Activated T-helper 1 cell treated with anti-CD3 and anti-CD28 coated beads, Interleukin-2, amount 50 U/mL, for 16 hours (primary cell): ENCODE measurements at places on chromosomes 6 and 20.

- DNase-seq, result no peak
Observed at GRCh38 chr20:42254673-42255072, 636.5 kb upstream of the CHD6 start.

GRCh38 chr6:168834801-168835200, 393.8 kb downstream of the SMOC2 start:
- no peak for DNase-seq

DNA sequence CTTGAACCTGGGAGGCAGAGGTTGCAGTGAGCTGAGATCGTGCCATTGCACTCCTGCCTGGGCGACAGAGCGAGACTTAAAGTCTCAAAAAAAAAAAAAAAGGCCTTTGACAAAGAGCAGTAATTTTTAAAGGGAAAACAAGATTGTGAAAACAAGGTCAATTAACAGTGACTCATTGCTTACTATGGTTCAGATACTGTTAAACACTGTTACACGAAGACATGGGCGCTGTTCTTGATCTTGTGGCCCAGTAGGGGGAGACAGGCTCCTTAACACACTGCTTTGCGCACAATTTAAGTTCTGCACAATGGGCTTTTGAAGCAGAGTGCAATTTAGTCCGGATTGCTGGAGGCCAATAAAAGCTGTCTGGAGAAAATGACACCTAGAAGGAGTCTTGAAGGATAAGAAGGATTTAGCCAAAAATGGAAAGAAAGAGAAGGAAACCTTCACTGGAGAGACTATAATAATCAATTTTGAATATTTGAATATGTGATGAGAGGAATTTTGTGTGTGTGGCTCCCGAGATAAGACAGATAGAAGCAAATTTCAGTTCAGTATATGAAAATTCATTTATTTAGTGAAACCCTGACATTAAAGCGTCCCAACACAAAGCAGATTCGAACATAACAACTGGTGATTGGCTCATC, 6.0 kb upstream of the LATS1 start:
- DNase-seq, result no peak

DNA sequence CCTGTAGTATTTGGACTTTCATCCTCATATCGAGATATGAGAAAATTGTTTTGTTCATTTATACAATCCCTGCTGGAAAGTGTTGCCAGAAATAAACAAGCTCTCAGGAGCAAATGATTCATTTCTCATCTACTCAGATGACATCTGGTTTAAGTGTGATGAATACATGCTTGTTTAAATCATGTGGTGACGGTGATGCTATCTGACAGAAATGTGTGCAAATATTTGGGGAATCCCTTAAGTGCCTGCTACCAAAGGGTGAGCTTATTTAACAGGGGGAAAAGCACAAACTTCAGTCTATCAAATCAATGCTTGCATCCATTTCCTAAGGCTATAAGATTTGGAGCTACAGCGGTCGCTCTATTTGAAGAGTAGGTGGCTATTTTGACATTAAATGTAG, 368.3 kb upstream of the SASH1 start:
- no peak for DNase-seq

- no peak for DNase-seq
Observed at GRCh38 chr6:137919837-137920730, 53.0 kb downstream of the TNFAIP3 start.

- DNase-seq, result no peak
Observed at GRCh38 chr6:77231438-77232305, 231.6 kb downstream of the HTR1B start.

GRCh38 chr6:166565084-166565967, 21.2 kb downstream of the RAMACL start:
- DNase-seq, result no peak

DNA sequence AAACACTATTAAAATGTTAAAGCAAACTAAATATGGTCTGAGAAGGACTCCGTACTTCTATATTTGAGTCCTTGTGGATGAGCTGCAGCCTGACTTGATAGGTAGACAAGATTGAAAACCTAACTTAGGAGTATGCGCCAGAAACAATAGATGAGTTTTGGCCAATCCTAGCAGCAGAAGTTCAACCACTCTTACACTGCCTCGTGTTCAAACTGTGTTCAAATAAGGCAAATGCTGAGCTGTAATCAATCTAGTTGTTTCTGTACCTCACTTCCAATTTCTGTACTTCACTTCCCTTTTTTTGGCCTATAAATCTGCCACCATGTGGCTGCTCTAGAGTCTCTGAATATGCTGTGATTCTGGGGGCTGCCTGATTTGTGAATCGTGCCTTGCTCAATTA, 13.2 kb upstream of the SERINC1 start:
- DNase-seq, result no peak

GRCh38 chr20:61856626-61857413, 208.9 kb downstream of the TAF4 start:
- no peak for DNase-seq

GRCh38 chr20:7505152-7505834, 435.0 kb downstream of the HAO1 start:
- no peak for DNase-seq

DNA sequence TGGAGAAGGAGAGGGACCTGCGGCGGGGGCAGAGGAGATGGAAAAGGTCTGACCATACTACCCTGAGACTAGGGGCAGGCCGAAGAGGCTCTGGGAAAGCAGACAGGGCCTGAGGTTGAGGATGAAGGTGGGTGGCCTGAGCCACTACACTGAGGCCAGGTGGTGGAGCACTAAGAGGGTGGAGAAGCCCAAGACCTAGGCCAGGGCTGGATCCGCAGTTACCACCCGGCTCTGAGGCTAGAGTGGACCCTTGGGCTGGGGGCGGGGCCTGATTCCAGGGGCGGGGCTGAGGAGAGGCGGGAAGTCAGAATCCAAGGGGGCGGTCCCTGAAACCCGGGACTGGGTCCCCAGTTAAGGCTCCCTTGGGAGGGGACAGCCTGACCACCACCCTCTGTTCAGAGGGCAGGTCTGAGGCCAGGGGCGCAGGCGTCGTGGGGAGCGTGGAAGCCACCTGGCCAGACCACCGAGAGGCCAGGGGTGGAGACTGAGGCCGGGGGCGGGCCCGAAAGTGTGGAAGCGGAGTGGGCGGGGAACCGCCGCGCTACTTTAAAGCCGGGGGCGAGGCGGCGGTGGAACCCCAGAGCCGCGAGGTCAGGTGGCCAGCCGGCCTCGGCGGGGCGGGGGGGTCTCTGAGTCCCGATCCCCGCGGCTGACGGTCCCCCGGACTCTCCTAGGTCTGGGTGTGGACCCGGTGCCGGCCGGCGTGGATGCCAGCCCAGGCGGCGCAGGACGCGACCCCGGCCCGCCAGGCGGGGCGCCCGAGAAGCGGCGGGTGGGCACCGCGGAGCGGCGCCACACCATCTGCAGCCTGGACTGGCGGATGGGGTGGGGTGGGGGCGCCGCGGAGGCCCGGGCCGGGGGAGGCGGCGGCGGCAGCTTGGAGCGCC, 8.3 kb downstream of the CCM2L start:
- DNase-seq, result peak; percentile 21

DNA sequence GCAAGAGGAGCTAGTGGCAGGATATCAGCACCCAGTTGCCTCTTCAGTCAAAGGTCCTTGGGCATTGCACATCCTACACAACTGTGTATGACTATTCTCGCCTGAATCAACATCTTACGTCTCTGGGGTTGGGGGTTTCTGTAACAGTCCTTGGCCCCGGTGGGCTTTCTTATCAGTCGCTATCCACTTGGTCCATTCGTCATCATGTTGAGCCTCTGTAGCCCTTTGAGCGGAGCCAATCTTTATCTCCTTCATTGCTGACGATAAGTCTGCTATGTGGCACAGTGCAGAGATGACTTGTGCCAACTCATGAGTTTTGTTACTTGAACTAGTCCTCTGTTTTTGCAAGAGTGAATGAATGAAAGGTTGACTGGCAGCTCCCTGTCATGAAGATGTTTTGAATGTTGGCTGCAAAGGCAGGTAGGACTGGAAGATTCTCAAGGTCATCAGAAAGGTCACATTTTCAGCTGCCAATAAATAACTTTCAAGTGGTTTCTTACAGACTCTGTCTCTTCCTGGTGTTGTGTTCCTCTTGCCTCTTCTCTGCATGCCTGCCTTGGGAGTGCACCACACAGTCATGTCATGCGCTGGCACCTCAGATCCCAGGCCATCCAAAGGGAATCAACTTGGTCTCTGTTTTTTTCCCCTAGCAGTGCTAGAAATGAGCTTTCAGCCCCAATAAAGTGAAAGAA, 238.9 kb downstream of the SLC24A3 start:
- no peak for DNase-seq

GRCh38 chr6:120935016-120935415, 399.3 kb downstream of the TBC1D32 start:
- DNase-seq, result no peak

DNA sequence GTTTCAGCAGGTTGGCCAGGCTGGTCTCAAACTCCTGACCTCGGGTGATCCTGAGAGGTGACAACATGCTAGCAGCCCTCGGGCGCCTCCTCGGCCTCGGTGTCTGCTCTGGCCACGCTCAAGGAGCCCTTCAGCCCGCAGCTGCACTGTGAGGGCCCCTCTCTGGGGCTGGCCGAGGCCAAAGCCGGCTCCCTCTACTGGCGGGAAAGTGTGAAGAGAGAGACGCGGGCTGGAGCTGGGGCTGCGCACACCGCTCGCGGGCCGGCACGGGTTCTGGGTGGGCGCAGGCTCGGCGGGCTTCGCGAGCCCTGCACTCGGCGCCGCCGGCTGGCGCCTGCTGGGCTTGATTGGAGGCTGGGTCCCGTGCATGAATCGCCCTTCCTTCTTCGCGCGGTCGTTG, 80.8 kb upstream of the RBM24 start:
- no peak for DNase-seq

GRCh38 chr6:54624779-54625178, 221.8 kb upstream of the FAM83B start:
- DNase-seq, result no peak

- DNase-seq, result no peak
Observed at GRCh38 chr6:105211831-105212230, 32.0 kb upstream of the POPDC3 start.

DNA sequence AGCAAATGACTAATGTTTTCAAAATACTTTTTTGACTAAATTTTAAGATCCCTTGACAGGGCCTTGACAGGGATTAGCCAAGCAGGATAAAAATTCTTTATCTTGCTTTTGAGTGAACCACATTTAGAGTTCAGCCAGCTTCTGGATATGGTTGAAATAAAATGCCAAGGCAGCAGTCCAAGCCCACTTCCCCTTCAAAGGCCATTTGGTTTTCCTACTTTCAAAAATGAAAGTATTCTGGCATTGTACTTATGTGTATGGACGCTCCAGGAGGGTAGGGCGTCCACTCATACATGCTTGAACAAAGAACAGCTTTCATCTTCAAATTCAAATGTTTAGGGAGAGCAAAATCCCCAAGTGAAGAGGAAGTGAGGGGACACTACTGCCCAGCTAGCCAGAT, 82.3 kb upstream of the BCLAF1 start:
- no peak for DNase-seq

DNA sequence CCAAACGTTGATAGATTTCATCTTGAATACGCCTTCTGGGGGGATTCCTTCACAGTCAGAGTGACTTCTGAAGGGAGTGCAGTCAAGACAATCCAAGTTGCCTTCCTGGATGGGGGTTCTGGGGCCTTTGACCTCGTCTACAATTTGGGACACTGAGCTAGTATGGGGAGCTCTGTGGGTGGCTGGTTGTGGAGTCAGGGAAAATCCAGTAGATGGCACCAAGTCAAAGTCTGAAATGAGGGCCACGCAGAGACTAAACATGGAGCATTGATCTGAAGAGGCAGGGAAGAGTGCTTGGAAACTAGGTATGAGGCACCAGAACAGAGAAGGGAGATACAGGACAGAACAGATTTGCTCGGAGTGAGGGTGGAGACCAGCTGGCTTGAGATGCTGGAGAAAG, 43.6 kb upstream of the CCN6 start:
- DNase-seq, result no peak

GRCh38 chr6:112683106-112683505, 336.0 kb downstream of the RFPL4B start:
- DNase-seq, result no peak

- no peak for DNase-seq
Observed at GRCh38 chr6:32922083-32922482, 18.7 kb downstream of the HLA-DMB start.

GRCh38 chr20:22802296-22802695, 217.9 kb upstream of the FOXA2 start:
- no peak for DNase-seq

- DNase-seq, result no peak
Observed at GRCh38 chr6:109799129-109799528, 108.0 kb downstream of the FIG4 start.

DNA sequence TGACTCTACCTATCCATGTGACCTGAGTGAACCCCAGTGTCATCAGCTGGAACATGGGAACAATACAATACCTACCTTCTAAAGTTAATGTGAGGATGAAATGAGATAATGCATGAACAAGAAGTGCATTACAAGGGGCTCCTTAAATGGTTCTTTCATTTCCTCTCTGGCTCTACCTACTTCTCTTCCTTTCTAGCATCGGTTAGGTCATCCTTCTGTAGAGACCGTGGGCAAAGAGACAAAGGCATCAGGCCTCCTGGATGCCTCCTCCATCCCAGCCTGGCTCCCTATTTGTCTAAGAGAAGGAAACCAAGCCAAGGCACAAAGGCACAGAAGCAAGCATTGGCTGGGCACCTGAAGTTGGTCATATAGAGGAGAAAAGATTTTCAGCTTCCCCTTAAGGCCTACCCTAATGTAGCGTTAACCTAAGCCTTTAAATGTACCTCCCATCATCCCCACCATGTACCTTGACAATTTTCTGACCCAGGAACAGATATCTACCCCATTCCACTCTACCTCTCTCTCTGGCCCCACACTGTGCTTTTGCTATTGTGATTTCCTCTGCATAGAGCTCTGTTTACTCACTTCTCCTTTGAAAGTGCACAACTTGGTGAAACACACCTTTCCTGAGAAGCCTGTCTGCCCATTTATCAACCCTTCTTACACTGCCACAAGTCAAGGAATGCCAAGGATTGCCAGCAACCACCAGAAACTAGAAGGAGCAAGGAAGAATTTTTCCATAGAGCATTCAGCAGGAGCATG, 86.6 kb downstream of the GCLC start:
- no peak for DNase-seq

DNA sequence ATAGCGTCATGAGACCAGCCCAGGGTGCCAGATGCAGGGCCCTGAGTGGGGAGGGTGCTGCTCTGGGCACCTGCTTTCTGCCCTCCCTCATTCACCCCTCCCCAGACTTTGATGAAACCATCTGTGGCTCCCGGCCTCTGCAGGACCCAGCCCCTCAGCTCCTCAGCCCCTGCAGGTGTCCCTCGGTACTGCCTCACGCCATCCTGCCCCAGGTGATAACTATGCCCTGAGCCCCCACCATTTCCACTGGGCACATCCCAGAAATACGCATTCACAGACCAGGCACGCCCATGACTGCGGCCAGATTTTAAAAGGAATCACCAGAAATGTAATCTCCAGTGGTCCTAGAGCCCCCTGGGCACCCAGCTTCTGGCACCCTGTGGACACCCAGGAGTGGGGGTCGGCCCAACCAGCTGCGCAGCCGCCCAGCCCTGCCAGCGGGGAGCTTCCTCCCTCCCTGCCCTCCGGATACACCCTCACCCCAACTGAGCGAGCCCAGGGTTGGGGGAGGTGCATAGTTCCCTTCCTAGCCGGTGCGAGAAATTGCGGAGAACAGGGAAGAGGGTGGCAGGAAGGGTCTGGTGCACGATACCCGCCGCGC, 615 bp upstream of the NTSR1 start:
- no peak for DNase-seq
